H7 (cell line): ENCODE measurements at places on chromosomes 3 and 15. TPM values are rescaled to one million over a fixed set of nuclear protein-coding genes. Genes with fewer than 3 reads are reported as not detected.
A peak's percentile ranks its signal among the peaks of the same experiment; 100 is the strongest.

- no peak for DNase-seq
Observed at GRCh38 chr3:13771496-13771895, 108.4 kb downstream of the WNT7A start.

GRCh38 chr3:197750396-197750831 lies 731 bp downstream of the FYTTD1 start:
- peak; percentile 86 for DNase-seq

GRCh38 chr3:167840247-167840646 lies 104.7 kb downstream of the SERPINI1 start:
- no peak for DNase-seq

DNA sequence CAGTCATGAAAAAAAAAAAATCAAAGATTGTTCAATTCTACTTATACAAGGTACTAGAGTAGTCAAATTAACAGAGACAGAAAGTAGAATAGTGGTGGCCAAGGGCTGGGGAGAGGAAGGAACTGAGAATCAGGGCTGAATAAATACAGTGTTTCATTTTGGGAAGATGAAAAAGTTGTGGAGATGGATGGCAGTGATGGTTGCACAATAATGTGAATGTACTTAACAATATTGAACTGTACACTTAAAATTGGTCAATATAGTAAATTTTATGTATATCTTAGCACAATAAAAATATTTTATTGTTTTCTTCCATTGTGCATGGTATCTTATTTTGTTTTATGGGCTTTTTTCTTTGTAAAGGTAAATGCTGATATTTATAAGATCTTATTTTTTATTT lies 262.2 kb upstream of the AGTR1 start:
- DNase-seq, result no peak

- no peak for DNase-seq
Observed at GRCh38 chr3:128328546-128329458, 137.9 kb downstream of the DNAJB8 start.

DNA sequence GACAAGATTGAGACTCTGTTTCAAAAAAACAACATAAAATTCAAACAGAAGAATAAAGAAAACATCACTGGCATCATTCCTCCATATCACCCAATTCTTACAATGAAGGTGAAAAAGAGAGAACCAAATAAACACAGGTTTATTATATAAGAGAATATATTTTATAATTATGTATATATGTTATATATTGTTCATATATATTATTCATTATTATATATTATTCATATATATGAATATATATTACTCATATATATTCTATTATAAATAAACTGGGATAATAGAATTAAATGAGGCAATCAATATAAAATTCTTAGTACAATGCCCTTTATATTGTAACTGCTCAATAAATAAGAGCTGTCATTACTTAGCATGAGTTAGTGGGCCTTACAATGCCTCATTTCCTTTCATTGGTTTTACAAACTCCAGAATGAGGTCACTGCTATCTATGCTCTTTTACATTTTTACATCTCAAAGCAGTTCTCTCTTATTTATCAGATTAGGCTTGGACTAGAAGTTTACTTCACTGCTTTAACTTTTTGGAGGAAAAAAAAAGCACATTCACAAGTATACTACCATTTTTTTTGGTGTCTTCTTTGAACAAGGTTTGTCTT lies 135.5 kb upstream of the TTC14 start:
- no peak for DNase-seq

- no peak for DNase-seq
Observed at GRCh38 chr3:6528951-6529350, 332.0 kb upstream of the GRM7 start.

DNA sequence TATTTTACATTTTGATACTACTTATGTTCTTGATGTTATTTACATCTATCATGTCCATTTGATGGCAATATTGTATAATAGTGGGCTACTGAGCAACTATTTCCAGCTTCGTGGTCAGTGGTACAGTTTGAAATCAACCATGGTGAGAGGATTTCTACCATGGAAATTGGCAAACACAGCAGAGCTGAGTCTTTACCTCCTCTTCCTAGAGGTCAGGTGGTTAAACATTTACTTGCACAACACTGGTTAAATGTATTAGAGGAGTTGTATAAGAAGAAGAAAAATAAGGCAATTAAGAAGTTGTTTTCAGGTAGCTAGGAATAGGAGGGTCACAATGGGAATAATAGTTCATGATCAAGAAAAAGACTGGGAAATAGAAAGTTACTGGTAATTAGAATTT lies 7.2 kb upstream of the PPM1L start:
- DNase-seq, result no peak

DNA sequence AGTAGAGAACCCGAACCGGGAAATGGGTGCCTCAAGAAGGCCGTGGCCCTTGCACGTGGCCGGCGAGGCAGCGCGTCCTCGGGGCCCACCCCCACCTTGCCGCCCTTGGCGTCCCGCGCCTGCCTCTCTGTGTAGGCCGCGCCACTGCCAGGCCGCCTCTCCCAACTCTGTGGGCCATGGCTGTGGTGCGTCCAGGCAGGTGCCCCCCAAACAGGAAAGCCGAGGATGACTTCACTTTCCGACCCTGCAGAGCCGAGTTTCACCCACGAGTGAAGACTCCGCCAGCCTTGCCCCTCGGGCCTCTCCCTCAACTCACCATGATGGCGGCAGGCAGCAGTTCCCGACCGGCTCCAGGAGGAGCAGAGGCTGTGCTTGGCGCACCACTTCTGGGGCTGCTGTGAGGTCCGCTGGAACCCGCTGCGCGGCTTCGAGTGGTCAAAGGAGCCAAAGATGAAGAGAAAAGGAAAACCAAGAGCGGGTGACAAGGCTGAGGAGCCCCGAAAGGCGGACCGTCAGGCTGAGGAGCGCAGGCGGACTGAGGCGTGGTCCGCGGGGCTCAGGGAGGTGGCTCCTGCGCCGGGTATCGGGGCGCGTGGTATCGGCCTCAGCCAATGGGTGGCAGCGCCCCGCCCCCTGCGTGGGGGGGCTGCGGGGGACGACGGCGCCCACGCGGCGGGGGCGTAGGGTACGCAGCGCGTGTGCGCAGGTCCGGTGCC lies at the start of gene DAZL:
DAZL (minus strand) TSS at position 537 of the 716 bp plus-strand sequence; CDS start at position 319, 218 bp downstream.
- peak; percentile 33 for DNase-seq

The CDHR4 gene
- not detected in 2 replicates for total RNA-seq

The AP3B2 gene
- 10.4 and 11.6 TPM in 2 replicates for total RNA-seq

The ATP8B4 gene
- not detected in 2 replicates for total RNA-seq
